ENCODE measurements at places on chromosomes 3 and 15. TPM values are rescaled to one million over a fixed set of nuclear protein-coding genes. Genes with fewer than 3 reads are reported as not detected.
A peak's percentile ranks its signal among the peaks of the same experiment; 100 is the strongest.

NFKBIZ gene
- 12.2 TPM for total RNA-seq

DNA sequence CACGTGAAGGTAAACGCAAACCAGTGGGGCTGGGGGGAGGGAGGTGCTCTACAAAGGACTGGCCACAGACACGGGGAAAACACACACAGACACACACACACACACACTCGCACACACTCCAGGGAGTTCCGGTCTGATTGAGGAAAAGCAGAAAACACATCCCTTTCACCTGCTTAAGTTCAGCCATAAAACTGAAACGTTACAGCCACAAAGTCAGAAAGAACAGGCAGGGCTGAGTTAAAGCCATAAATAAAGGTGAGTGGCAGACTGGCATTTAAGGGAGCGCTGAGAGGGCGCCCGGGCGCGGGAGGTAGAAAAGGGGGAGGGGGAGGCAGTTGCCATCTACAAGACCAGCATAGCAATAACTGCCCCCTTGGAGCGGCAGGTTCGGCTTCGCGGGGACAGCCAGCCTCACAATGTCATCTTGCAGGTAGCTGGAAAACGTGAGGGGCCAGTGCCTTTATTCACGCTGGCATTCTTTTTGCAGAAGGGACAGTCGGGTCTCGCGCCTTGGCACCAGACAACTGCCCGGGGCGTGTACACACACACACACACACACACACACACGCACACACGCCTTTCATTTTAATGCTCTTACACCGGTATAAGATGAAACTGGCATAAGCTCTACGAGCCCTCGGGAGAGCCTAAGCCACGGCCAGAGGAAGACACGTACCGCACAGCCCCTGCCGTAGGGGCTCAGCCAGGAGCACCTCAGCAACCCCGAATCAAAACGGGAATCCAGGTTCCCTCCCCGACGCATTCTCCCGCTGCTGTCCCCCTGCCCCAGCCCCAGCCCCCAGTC is 866 bp downstream of the TNIK start:
- H3K4me1 ChIP-seq, result peaks cover 30% of the 10 kb centered on the region
- H3K27ac ChIP-seq, result peak overlapping the region; percentile 71
- DNase-seq, result no peak
- no peaks in the 10 kb centered on the region for H3K27me3 ChIP-seq
- no peaks in the 10 kb centered on the region for H3K36me3 ChIP-seq

DNA sequence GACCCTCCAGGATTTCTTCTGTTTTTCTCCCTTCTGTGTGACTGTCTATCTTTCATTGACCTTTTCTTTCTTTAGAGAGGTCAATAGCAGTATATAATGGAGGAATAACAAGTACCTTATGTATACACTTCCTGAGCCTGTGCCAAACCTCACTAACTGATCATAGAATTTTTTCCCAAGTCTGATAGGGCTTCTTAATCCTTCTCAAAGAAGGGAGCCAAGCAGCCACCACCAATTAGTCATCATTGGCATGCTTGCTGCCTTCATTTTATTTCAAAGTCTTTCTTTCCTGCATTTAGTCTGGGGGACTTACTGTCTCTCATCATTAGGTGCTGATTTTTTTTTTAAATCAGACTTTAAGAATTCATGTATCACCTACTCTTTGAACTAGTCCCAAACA is 327.0 kb downstream of the FEZF2 start:
- H3K36me3 ChIP-seq, result no peaks in the 10 kb centered on the region
- H3K4me3 ChIP-seq, result no peak overlapping the region
- no peaks in the 10 kb centered on the region for H3K27me3 ChIP-seq
- H3K27ac ChIP-seq, result no peak overlapping the region
- no peaks in the 10 kb centered on the region for H3K4me1 ChIP-seq
- DNase-seq, result no peak

GRCh38 chr3:140443806-140444205 is 234.1 kb upstream of the TRIM42 start:
- H3K27ac ChIP-seq, result no peak overlapping the region
- no peak overlapping the region for H3K4me3 ChIP-seq
- H3K27me3 ChIP-seq, result peaks cover 52% of the 10 kb centered on the region
- no peaks in the 10 kb centered on the region for H3K4me1 ChIP-seq
- DNase-seq, result no peak

DNA sequence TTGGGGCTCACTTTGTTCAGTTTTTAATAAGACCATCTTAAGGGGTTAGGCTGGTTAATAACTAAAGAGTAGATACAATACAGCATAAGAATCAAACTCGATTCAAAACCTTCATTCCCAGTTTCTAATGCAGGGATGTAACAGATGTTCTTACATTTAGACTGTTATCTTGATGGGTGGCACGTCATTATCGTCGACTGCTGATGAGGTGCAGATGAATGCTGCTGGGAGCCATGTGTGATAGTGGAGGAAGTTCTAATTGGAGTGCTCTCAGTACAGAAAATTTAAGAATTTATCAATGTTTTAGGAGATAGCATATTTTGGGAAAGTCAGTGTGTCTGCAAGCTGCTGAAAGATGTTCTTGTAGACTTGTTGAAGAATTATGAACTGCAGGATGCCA is 331.5 kb downstream of the PTPRG start:
- no peak overlapping the region for H3K27ac ChIP-seq
- no peaks in the 10 kb centered on the region for H3K27me3 ChIP-seq
- H3K4me3 ChIP-seq, result no peak overlapping the region
- peaks cover 27% of the 10 kb centered on the region for H3K4me1 ChIP-seq
- no peaks in the 10 kb centered on the region for H3K36me3 ChIP-seq

- H3K4me3 ChIP-seq, result no peak overlapping the region
- no peak overlapping the region for H3K27ac ChIP-seq
- no peak for DNase-seq
- H3K4me1 ChIP-seq, result no peaks in the 10 kb centered on the region
- H3K36me3 ChIP-seq, result no peaks in the 10 kb centered on the region
- peaks cover 25% of the 10 kb centered on the region for H3K27me3 ChIP-seq
Measured at GRCh38 chr3:10889206-10889960, 73.4 kb downstream of the SLC6A11 start.

FAM81A gene
- total RNA-seq, result 6.6 TPM

Data from HCT116 (cell line).